ENCODE measurements at places on chromosomes 13 and 19. TPM values are rescaled to one million over a fixed set of nuclear protein-coding genes. Genes with fewer than 3 reads are reported as not detected.

GRCh38 chr19:14901675-14902260 lies 15.8 kb upstream of the OR7A17 start:
- no peak for DNase-seq

HIPK4 gene
- not detected for total RNA-seq

DNA sequence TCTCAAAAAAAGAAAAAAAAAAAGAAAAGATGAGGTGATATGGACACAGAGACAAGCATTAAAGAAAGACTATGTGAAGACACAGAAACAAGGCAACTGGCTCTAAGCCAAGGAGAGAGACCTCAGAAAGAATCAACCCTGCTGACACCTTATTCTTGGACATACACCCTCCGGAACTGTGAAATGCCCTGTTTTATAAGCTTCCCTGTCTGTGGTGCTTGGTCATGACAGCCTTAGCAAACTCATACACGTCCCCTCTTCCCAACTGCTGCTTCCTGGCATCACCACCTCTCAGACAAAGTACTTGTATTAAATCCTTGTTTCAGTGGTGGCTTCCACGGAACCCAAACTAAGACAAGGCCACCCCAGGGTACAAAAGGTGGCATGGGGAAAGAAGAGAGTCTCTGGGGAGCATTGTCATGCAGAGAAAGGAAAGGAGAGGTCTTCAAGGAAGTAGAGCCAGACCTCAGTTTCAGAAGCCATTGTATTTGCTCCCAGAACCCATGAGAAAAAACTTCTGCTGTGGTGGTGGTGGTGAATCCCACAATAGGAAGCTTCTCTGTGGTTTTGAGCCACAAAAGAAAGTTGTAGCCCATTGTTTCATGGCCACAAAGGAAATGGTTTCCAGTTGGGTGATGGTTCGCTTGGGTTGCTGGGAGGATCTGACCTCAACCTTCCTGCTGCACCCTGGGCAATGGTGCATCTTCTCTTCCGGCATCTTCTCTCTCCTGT lies 16.3 kb upstream of the TSPAN16 start:
- peak; percentile 68 for DNase-seq

SELENOV gene
- total RNA-seq: not detected

DNA sequence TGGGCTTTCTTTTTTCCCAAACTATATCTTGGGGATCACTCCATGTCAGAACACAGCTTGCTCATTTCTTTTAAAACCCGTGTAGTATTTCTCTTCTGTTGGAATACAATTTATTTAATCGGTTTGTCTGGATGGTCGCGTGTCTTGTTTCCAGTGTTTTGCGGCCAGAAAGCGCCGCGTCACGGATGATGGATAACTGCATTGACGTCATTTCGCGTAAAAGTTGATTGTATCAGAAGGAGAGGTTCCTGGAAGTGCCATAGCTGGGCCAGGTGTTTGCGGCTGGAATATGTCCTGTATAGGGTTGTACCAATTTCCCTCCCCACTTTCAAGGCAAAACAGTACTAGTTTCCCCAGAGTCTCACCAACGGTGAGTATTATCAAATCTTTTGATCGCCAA lies 9.7 kb downstream of the ACTL9 start:
- no peak for DNase-seq

C13orf46 gene
- total RNA-seq: 0.61 TPM

DNA sequence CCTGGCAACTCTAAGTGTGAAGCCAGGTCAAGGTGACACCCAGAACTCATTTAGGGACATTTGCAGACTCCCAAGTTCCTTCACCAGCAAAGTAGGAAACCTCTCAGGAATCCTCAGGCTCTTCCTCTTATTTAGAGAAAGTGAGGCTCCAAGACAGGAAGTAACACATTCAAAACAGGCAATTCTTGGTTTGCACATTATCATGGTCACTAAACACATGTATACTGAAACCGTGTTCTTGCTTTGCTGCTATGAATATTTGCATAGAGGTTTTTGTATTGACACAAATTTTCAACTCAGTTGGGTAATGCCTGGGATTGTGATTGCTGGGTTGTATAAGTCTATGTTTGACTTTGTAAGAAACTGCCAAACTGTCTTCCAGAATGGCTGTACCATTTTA lies 13.2 kb upstream of the URI1 start:
- no peak for DNase-seq

SPINT2 gene
- 43.0 TPM for total RNA-seq

GRCh38 chr13:44768775-44769581 lies 192.8 kb upstream of the TSC22D1 start:
- peak; percentile 19 for DNase-seq

ZNF729 gene
- not detected for total RNA-seq

DNA sequence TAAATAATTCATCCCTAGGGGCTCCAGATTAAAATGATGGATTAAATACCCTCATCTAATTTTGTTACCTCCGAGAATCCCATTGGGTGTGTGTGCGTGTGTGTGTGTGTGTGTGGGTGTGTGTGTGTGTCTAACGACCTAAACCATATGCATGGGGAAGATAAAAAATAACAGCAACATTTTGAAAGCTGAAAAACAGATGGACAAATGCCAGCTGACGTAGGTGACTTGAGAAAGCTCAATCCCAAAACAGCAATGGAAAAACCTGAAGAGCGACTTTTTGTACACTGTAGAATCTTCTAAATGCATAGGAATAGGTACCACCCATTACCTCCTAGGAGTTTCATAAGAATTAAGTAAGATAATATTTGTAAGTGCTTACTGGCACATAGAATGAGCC lies 8.7 kb upstream of the RPL21 start:
- DNase-seq: no peak

GRCh38 chr19:57434386-57435061 lies 601 bp upstream of the ZNF749 start:
- no peak for DNase-seq

GRCh38 chr19:28424077-28424476 lies 788.9 kb downstream of the UQCRFS1 start:
- no peak for DNase-seq

ADGRE2 gene
- 4.7 TPM for total RNA-seq

- DNase-seq: no peak
Measured at GRCh38 chr13:71661921-71662320, 205.1 kb downstream of the DACH1 start.

FRY gene
- total RNA-seq: 6.9 TPM

ARRDC5 gene
- not detected for total RNA-seq

DNA sequence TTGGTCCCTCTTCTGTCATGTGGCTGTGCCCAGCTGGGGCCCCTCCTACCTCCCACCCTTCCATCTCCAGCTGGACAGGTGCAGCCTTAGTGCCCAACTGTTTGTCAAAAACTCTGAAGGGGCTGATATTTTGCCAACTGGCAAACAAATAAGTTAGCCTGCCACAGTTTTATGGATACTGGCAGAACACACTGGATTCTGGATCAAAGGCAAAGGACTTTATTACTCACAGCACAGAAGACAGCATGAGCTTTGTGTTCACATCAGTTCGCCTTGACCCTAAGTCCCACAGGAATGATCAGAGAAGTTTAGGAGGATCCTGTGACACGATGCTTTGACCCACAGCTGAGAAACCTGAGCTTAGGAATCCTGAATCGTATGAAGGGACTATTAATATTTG lies 16.4 kb downstream of the KLK2 start:
- DNase-seq: no peak
